ENCODE measurements at places on chromosomes 2 and 18. TPM values are rescaled to one million over a fixed set of nuclear protein-coding genes. Genes with fewer than 3 reads are reported as not detected.

DNA sequence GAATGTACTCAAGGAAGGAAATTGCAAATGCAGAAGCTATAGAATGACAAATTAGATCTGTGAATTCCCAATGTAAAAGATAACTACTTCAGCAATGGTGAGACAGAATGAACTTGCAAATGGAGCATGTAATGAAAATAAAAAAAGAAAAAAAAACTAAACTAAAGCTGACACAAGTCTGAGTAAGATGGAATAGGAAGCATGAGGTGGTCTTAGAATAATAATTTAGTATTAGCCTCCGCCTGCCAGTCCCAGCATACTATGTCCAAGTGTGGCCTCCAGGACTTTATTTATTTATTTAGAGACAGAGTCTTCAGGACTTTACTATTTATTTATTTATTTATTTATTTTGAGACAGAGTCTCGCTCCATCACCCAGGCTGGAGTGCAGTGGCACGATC is 37.4 kb upstream of the SLC39A10 start:
- no peak for DNase-seq

MREG gene
- 8.9 TPM for total RNA-seq

DNA sequence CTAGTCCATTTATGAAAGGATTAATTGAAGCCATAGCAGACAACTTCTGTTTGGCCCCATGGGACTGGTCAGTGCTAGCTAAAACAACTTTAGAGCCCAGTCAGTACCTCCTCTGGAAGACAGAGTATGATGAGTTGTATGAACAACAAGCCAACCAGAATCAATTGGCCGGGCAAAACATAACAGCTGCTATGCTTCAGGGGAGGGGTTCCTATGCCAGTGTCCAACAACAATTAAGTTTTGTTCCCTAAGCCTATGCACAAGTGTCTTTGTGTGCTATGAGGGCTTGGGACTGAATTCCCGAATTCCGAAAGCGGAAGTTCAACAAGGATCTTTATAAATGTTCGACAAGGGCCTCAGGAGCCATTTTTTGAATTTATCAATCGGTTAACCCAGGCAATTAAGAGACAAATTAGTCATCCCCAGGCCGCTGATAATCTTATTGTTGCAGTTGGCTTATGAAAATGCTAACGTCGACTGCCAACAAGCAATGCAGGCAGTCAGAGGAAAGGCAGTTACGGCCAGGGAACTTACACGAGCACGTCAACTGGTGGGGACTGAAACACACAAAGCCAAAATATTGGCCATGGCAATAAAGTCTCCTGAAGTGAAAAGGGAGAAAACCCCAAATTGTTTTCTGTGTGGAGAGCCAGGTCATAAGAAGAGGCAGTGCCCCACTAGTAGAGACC is 57.9 kb downstream of the ZNF638 start:
- no peak for DNase-seq

GRCh38 chr2:32688541-32688940 is 60.7 kb downstream of the TTC27 start:
- DNase-seq, result peak; percentile 40

TMEM247 gene
- total RNA-seq, result not detected

DNA sequence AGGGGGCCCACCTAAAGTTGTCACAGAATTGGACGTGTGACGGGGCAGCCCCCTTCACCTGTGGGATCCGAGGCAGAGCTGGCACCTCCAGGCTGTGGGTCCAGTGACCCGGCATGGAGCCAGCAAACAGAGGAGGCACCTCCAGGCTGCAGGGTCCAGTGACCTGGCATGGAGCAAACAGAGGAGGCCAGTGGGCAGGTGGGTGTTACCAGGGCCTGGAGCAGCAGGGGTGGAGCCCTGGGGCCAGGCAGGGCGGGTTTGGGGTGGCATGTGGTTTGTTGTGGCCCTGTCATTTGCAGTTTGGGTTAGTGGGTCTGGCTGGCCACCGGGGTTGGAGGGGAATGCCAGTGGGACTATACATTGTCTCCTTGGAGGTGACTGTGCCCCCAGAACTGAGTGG is 68.2 kb downstream of the HPCAL1 start:
- DNase-seq, result no peak

FHOD3 gene
- 13.0 TPM for total RNA-seq

ACOXL gene
- total RNA-seq, result not detected

- DNase-seq, result no peak
Observed at GRCh38 chr2:239821694-239822075, 203.5 kb downstream of the NDUFA10 start.

GRCh38 chr2:99777656-99778290 is 288.0 kb upstream of the REV1 start:
- no peak for DNase-seq

DNA sequence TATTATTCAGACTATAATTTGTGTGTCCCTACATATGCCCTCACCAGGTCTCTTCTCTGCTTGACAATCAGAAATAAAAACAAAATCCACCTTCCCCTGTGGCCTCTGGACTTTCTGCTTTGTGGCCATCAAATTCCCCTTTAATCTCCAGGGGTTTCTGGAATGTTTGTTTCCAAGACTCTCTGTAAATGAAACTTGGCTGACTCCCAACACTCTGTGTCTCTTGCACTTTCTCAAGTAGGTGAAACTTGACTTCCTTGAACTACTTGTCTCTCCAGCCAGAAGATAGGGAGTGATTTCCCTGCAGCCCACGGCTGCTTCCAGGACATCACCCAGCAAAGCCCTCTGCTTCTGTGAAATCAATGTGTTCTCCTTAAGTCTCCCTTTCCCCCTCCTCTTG is 54.1 kb upstream of the AQP4 start:
- DNase-seq, result no peak

DNA sequence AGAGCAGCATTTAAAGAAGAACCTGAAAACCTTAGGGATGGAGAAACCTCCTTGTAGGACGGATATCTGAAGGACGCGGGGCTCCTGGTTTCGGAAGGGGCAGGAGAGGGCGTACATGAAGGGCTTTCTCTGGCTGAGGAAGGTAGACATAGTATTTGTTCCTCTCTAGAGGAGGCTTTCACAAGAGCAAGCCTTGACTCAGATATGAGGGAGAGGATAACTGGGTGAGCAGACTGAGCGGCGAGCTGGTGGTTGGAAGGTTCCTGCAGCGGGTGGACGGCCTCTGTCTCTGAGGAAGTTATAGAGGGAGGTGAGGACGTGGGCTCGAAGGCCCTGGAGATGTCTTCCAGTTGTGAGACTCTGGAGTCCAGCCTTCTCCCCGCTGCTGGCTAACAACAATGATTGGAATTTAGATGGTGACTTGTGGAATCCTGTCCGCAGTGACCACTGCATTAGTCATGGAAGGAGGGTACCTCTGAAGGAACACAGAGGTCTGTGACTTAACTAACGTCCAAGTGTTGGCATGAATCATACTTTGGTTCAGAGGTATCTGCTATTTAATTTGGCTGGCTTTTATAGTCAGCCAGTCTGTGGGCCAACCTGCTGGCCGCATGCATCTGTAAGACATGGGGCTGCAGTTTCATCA is 80.9 kb downstream of the ASAP2 start:
- peak; percentile 99 for DNase-seq

LRP1B gene
- total RNA-seq, result 0.03 TPM

TFCP2L1 gene
- 0.26 TPM for total RNA-seq

NEURL3 gene
- 0.45 TPM for total RNA-seq

GRCh38 chr2:134700730-134701129 is 18.1 kb downstream of the TMEM163 start:
- no peak for DNase-seq

ANKRD30B gene
- 26.2 TPM for total RNA-seq

GRCh38 chr2:203532957-203533658 is 2.0 kb downstream of the RAPH1 start:
- DNase-seq, result peak; percentile 31

KLHL30 gene
- 6.3 TPM for total RNA-seq

DNA sequence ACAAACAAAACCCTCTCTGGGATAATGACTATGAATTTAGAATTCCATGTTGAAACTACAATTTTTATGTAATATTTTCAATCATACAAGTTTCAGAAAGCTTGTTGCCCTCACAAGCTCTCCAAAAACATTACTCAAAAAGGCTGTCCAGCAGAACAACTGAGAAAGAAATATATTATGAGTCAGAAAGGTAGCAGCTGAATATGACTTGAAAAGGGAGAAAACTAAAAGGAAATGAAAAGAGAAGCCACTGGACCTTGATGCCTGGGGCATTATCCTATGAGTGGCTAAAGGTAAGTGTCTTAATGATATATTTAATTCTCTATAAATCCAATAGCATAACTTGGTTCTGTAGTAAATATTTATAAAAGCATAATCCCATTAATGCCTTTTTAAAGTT is 61.8 kb downstream of the NXPH2 start:
- no peak for DNase-seq

GRCh38 chr18:50707855-50708469 is 111.9 kb downstream of the MRO start:
- DNase-seq, result no peak

GRHL1 gene
- total RNA-seq, result 0.57 TPM

CTAGE1 gene
- total RNA-seq, result not detected

GRCh38 chr2:28901841-28902240 is 7.4 kb downstream of the WDR43 start:
- DNase-seq, result no peak

DNA sequence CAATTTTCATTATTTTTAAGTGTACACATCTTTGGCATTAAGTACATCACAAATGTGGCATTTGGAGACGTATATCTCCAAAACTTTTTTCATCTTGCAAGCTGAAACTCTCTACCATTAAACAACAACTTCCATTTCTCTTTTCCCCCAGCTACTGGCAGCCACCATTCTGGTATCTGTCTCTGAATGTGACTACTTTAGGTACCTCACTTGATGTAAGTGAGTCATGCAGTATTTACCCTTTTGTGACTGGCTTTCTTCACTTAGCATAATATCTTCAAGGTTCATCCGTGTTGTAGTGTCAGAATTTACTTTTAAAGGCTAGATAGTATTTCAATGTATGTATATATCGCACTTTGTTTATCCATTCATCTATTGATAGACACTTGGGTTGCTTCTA is 17.0 kb downstream of the BABAM2 start:
- no peak for DNase-seq

DNA sequence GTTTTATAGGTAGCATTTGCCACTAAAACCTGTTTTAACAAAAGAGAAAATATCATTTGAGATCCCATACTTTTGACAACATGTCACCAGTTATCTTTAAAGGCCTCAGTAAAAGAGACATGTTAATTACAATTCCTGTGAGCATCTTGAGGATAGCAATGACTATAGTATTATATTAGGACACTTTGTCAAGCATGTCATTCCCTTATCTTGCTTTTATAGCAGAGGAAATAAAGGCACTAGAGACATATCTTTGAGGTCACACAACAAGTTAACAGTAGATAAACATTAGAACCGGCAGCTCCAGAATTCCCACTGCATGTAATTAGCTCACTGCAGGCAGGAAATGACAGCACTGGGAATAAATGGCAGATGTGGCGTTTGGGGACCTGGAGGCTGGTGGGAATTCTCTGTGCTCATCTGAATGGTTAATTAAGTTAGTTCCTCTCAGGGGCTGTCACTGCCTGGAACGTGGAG is 25.9 kb downstream of the LYPD6B start:
- DNase-seq, result peak; percentile 82

RGPD8 gene
- 4.3 TPM for total RNA-seq

All from A172 (cell line).